ENCODE measurements at places on chromosomes 1 and 21. TPM values are rescaled to one million over a fixed set of nuclear protein-coding genes. Genes with fewer than 3 reads are reported as not detected.
A peak's percentile ranks its signal among the peaks of the same experiment; 100 is the strongest.

DNA sequence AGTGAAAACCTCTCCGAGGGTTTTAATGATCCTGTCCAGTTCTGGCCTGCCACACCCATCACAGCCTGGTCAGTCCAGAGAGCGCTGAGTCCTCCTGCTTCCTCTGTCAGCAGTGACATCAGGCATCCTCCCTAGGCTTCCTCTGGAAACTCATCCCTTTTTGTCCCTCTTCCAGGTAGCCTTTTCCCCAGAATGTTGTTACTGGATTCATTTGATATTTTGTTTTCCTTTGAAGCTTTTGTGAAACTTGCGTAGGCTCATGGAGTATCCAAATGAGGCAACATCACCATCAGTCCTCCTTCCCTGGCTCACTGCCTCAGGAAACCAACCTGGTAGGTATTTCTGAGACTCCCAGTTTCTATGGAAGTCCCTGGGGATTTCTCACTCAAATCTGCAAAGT, 27.0 kb upstream of the IGSF3 start:
- DNase-seq, result no peak

DNA sequence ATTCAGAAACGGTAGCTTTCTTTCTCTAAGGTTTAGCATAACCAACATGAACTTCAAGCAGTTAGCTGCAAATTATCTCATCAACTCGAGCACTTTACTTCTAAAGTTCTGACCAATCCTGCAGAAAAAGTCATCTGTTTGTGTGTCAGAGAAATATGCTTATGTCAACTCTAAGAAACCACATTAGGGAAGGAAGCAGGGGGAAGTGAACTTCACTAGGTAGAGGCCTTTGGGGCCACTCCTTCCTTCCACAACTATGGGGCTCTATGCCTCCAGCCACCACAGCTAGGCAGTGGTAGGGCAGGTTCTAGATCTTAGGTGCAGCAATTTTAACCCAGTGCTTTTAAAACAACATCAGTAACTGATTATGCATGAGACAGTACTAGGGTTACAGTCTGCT, 375.9 kb downstream of the DSCAM start:
- no peak for DNase-seq

DNA sequence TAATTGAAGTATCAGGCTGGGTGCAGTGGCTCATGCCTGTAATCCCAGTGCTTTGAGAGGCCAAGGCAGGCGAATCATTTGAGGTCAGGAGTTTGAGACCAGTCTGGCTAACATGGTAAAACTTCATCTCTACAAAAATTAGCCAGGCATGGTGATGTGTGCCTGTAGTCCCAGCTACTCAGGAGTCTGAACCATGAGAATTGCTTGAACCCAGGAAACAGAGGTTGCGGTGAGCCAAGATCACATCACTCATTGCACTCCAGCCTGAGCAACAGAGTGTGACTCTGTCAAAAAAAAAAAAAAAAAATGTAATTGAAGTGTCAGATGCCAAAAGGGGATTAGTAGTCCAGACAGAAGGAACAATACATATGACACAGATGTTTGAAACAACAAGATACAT, 56.7 kb downstream of the SLC44A5 start:
- no peak for DNase-seq

GRCh38 chr1:221263831-221264767, 384.9 kb downstream of the HLX start:
- DNase-seq, result peak; percentile 59

DNA sequence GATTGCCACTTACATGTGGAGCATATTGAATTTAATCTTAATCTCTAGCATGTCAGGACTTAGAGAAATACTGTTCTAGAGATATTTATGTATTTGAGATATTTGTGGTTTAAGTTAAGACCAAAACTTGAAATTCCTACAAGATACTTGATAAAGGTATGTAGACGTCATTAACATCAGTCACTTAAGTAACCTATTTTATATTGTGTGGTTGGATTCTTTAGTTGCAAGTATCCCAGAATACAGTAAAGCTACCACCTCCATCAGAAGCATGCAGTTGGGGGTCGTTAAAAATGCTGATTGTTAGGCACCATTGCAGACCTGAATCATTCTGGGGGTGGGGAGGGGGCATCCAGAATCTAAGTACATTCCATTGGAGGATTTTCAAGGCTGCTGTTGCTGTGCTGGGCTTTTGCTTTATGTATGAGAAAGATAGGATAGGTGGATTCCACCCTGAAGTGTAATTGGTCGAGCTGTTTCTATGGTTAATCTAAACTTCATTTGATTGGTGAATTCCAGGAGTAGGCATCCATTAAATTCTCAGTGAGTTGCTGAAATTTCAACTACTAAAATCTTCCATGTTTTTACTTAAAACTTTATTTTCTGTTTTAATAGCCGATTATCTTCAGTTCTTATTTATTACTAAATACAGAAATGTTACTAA, 4.0 kb downstream of the H3-3A start:
- no peak for DNase-seq

DNA sequence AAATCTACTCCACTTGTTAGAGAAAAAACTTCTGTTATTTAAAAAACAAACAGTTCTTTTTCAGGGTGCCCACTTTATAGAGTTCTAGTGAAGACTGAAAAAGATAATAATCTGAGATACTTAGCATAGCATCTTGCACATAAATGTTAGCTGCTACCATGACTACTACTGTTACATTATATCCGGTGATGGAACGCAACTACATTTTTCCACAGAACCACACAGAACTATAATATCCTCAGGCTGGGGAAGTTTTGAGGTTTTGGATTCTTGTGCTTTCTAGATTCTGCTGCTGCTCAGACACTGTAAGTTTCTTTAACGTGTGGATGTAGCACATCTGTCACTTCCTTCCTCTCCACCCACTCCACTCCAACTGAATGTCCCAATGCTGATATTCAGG, 110.3 kb downstream of the PTPN14 start:
- no peak for DNase-seq

- DNase-seq, result no peak
These were observed 659.1 kb downstream of the MRPL39 start for GRCh38 chr21:24948186-24948585.

GRCh38 chr1:2049225-2049717, 940 bp upstream of the PRKCZ start:
- no peak for DNase-seq

DNA sequence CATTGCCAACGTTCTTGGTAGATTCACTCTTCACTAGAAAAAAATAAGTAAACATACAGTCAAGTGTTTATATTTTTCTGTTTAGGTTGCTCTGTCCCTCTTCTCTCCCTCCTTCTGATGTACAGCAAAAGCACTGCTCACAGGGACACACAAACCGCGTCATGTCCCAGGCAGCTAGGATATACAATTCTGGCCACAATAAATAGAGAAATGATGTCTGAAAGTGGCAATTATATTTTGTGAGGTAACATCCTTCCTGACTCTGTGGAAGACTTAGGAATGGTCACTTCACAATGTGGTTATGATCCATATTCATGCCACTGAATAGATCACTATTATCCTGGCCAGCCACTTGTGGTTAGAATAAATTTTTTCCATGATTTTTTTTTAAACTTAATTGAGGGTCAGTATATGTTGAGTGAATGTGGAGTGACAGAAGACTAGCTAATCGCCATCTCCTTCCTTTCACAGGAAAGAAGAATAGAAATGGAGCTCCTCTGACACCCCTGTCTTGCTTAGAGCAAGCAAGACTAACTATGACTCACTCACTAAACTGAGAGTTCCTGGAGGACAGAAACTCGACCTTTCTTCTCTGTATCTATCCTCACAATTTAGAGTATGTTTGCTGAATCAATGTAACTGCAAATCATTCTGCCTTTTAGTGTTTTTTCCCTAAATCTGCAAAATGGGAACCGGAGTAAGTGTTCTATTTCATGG, 54.0 kb downstream of the ZNHIT6 start:
- peak; percentile 26 for DNase-seq

- DNase-seq, result no peak
These were observed 424.1 kb downstream of the CAMTA1 start for GRCh38 chr1:7209336-7209735.

GRCh38 chr1:18045621-18046020, 62.0 kb upstream of the IGSF21 start:
- no peak for DNase-seq

GRCh38 chr1:21335750-21336224, 45.5 kb upstream of the ECE1 start:
- no peak for DNase-seq

- no peak for DNase-seq
These were observed 155.0 kb downstream of the TNFSF18 start for GRCh38 chr1:172895761-172896160.

- no peak for DNase-seq
These were observed 421 bp upstream of the LCE3A start for GRCh38 chr1:152623203-152623844.

GRCh38 chr1:158089476-158089875, 91.2 kb upstream of the CD1D start:
- DNase-seq, result no peak

DNA sequence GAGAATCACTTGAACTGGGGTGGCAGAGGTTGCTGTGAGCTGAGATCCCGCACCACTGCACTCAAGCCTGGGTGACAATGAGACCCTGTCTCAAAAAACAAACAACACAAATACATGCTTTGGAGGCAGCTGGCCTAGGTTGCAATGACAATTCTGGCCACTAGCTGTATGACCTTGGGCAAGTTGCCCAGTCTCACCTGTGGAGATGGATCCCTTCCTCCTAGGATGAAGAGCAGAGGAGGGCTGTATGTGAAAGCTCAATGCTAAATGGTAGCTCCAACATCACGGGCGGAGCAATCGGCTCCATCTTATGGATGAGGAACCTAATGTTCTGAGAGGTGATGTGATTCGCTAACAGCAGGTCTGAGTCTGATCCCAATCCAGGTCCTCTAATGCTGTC, 20.6 kb downstream of the ADORA1 start:
- DNase-seq, result no peak

DNA sequence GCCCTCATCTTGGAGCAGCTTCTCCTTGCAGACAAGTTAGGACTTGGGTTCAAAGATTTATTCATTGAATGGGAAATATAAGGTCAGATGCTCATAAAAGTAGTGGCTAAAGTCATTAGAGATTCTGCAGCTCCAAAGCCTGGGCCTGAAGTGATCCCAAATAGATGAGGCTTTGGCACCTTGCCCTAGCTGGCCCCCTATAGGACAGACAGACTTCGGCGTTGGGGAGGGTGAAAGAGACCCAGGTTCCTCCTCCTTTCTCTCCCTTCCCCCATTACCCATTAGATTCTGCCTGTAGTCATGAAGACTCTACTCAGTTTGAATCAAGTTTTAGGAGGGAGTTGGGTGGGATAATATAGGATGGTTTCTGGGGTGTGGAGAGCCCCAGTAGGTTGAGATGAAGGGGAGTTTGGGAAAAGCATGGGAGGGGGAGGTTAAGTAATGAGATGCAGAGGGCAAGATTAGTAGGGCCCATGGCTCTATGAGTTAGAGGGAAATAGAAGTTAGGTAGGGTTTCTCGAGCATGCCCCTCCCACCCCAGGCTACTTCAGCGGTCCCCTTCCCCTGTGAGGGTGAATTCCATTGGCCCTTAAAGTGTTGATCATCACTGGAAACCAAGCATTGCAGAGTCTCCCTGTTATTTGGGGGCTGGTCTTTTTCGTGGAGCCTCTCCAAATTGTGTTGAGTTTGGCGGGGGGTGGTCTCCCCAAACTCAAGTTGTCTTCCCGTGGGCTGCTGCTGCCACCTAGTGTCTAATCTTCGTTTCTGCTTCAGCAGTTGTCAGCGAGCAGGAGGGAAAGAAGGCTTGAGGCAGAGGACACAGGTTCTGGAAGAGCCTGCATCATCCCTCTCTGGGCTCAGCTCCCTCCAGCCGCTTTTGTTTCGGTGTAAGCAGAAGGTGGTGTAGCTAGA, 2.1 kb upstream of the AHDC1 start:
- DNase-seq, result no peak

GRCh38 chr1:40122855-40123254, 25.8 kb upstream of the PPT1 start:
- DNase-seq, result no peak

GRCh38 chr1:51214615-51215131, 21.4 kb upstream of the RNF11 start:
- no peak for DNase-seq

DNA sequence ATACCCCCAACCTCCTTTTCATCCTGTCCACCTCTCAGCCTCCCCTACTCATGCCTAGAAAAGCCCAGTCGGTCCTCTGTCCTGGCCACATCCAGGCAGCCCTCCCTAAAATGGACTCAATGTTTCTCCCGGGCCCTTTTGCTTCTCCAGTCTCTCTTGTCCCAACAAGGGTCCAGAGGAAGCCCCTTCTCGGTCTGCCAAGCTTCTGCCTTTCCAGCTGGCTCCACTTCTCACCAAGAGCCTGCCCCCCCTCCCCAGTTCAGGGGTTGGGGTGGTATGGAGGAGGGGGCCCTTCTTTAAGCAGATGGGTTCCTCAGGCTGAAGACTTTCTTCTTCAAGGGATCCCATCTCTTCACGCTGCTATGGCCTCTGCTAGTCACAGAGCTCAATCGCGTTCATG, 23.9 kb downstream of the RAB7B start:
- DNase-seq, result no peak

DNA sequence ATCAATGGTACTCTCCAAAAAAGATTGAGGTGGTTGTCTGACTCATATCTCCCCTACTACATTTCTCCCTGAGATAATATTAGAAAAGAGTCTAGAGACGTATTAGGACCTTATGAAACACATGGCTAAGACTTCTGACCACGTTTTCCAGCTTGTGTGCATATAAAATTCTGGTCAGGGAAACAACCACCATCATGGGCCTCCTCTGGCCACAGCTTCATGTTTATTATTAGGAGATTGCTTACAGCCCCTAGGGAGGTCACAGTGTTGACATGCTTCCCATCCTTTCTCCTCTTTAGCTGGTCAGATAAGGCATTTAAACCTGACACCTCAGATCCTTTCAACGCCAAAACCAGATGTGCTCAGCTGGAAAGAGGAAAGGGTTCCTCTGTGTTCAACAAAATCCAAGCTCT, 620.2 kb downstream of the PLPP3 start:
- DNase-seq, result no peak

DNA sequence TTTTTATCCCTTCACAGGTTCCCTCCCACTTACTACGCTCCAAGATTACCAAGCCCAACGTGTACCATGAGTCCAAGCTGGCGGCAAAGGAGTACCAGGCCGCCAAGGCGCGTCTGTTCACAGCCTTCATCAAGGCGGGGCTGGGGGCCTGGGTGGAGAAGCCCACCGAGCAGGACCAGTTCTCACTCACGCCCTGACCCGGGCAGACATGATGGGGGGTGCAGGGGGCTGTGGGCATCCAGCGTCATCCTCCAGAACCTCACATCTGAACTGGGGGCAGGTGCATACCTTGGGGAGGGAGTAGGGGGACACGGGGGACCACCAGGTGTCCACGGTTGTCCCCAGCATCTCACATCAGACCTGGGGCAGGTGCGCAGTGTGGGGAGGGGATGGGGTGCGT, 65.7 kb downstream of the POFUT2 start:
- DNase-seq, result no peak

NEK2 gene
- 4.3 TPM for total RNA-seq

FCGR3B gene
- not detected for total RNA-seq

LCE2C gene
- total RNA-seq, result not detected

GBP4 gene
- 0.50 TPM for total RNA-seq

OLFML3 gene
- 0.17 TPM for total RNA-seq

TNFSF18 gene
- total RNA-seq, result not detected

S100A13 gene
- total RNA-seq, result 183 TPM

All from kidney epithelial cell (primary cell).